KBM-7 (cell line): ENCODE measurements at places on chromosomes 1 and 21.
A peak's percentile ranks its signal among the peaks of the same experiment; 100 is the strongest.

- peak; percentile 39 for DNase-seq
These were observed 92.2 kb downstream of the DYRK1A start for GRCh38 chr21:37458669-37459276.

- no peak for DNase-seq
These were observed 69.7 kb upstream of the ADAM30 start for GRCh38 chr1:119966020-119966419.

DNA sequence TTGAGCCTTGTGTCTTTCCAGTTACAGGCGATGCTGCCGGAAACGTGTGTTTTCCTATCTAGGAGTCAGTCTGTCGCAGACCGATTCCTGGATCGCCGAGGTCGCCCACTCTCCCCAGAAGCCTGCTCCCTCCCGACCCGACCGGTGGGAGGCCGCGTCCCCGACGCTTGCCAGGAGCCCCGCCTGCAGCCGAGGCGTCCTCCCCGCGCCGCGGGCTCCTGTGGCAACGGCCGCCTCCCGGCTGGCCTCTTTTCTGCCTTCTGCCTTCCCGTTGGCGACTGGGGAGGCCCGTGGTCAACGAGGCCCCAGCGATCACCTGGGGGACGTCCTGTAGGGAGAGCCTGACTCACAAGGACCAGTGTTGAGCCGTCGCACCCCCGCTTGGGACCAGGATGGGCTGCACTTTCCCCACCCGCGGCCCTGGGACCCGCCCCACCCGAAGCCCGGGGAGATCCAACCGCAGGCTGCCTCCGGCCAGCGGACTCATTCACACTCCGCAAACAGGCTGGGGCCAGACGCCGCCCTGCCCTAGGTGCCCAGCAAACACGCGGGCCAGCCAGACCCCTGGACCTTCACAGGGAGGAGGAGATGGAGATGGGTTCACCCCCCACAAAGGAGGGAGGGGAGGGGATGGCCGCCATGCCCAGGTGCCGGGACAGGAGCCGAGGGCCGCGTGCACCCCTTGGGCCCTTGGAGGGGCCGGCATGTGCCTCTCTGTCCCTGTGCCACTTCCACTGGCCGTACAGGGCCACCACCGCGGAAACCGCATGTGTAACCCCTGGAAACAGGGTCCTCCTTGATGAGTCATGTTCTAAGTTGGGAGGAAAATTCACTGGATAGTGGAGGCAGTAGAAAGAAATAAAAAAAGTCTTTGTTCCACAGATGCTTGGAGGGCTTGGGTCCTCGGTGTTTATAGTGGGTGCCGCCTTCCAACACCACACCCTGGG is 7.2 kb upstream of the COL6A1 start:
- no peak for DNase-seq

- no peak for DNase-seq
These were observed 12.7 kb downstream of the KYAT3 start for GRCh38 chr1:88979749-88980116.

- DNase-seq, result no peak
These were observed 1.2 kb downstream of the TNFRSF8 start for GRCh38 chr1:12064073-12064969.

DNA sequence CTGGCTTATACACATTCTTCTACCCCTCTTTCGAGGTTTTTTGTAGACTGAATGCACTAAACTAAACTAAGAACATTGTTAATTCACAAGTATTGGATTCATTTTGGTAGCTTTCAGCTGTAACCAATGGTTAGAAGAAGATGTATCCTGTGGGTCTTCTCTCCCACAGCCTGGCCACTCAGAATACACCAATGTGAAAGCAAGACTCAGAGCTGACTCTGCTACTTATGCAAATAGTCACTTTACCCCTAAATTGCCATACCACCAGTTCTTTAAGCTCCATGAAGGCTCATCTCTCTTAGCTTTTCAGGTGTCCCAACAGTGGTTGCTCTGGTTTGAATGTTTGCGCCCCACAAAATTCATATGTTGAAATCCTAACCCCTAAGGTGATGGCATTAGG is 60.1 kb downstream of the RGS13 start:
- no peak for DNase-seq

GRCh38 chr1:162145966-162146696 is 76.6 kb downstream of the NOS1AP start:
- DNase-seq, result no peak
